ENCODE measurements at places on chromosomes 6 and 20.

DNA sequence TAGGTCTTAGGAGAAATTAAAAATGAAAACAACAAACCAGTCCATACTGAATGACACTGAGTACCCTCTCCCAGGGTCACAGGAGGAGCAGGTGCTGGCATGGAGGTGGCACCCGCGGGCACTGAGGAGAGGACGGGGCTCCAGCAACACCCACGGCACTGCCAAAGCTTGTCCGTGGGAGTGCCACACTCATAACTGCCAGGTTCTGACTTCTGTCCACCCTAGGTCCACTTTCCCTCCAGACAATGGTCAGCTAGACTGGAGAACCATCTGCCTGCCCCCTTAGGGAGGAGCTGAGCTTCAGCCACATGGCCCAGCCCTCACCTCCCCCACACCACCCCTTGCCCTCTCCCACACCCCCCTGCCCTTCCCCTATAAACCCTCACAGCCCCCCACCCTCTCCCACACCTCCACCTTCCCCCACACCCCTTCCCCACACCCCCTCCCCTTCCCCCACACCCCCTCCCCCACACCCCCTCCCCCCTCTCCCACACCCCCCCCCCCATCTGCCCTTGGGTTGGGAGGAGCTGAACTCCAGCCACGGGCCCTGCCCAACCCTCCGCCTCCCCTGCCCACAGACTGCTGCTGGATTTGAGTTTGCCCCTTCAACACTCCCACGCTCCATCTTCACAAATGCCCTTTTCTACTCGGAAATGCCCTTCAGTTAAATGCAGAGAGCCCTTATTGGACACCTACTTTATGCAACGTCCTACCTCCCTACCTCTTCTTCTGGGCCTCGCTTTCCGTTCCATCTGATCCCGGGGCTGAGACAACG, 129.6 kb downstream of the TAF4 start:
- DNase-seq, result no peak

DNA sequence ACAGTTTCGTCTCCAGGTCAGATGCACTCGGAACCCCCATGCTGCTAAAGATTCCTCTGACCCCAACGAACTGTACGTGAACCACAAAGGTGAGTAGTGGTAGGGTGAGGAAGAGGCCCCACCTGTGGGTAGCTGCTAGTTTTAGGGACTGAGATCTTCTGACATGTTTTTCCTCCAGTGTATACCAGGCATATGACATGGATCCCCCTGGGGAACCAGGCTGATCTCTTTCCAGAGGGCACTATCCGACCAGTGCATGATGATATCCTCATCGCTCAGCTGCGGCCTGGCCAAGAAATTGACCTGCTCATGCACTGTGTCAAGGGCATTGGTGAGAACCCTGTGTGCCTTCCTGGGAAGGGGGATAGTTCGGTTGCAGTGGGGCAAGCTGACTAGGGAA, 3.2 kb downstream of the POLR1C start:
- DNase-seq, result no peak

DNA sequence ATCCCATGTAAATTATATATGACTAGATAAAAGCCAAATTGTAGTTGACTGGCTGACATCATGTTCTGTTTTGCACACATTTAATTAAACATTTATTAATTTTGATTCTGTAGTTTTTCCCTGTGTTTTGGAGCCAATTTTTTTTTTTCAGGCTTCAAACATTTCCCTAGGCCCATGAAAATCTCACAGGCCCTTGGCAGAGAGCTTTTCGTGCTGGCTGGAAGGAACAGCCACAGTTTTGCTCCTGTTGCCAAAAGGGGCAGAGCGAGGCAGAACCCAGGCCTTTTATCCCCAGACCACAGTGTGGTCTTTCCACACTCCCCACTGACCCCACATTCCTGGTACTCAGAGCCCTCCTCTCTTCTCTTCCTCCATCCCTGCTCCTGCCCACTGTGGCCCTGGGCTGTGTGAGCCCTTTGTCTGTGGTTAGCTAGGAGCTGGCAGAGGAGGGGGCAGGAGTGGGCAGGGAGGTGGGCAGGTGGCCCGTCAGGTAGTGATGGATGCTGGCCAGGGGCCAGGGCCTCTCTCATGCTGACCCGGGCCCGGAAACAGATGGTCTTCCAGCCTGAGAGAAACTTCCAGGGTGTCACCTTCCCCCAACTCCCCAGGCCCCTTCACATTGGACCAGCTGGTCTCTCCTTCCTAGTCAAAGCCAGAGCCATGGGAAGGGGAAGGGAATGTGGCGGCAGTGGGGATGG, 19.4 kb upstream of the CCM2L start:
- no peak for DNase-seq

GRCh38 chr6:90286884-90287488, 9.7 kb downstream of the BACH2 start:
- DNase-seq, result peak; percentile 30

- no peak for DNase-seq
Measured at GRCh38 chr20:33165416-33166055, 2.4 kb upstream of the BPIFA2 start.

DNA sequence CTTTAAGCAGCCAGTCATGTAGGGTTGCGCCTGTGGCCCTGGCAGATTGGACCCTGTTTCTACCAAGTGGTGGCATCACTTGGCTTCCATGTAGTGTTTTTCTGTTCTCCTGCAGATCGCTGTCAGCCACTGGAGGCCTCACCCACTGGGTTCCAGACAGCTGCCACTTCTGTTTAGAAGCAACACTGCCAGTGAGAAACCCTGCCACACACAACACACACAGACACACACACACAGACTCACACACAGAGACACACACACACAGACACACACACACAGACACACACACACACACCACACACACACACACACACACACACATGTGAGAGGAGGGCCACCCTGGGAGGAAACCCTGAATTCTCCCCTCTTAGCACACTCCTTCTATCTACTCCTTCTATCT, 51.8 kb downstream of the UTRN start:
- DNase-seq, result no peak

DNA sequence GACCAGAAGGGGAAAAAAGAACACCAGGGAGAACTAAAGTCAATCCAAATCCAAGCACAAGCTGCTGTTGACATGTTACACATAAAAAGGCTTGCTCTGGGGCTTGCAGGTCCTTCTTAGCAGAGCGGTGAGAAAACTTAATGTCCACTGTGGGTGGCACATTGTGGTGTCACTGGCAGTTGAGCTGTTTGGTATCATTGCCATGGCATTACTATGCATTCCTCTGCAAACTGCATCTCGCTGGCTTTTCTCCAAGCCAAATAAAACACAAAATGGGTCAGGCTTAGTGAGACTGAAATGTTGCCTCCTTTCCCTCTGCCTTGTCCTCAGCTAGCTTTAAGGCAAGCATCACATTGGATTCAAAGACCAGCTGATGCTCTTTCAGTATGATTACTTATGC, 40.9 kb downstream of the LY86 start:
- no peak for DNase-seq

GRCh38 chr20:34951652-34952051, 4.0 kb downstream of the GSS start:
- no peak for DNase-seq

DNA sequence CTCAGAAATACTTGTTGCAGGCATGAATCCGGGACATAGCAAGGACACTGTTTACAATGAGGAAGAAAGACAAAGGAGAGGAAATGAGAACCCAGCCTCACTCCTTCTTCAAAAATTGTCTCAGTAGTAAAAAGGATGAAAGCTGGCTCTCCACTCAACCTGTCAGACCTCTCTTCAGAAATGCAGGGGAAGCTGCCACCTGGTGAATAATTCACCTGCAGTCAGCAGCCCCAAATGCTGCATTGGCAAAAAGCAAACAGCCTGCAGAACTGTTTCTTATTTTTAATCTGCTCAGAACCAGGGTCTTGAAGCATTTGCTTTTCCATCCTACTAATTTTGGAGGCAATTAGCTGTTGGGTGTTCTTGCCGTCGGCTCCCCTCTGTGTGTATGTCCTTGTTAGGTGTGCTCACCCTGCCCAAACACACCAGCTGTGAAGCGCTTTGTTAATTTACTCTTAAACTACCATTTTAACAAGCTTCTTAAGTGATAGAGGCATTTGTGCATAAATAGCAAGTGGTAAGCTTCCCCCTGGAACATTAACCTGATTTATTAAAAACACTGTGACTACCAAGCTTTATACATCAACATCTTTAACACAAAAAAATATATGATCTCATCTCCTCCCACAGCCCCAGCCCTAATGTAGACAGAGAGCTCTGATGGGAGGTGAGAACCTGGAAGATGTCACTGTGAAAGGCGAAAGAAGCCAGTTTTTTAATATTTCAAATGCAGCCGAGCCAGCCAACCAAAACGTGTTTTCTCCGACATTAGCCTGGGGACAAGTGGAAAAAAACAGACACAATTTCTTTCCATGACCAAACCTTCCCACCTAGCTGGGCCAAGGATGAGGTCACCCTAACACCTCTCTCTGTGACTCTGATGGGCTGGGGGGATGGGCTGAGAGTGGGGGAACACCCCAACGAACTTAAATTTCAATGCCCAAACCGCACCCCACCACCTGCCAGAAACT, 451.0 kb upstream of the SULF2 start:
- DNase-seq, result no peak

GRCh38 chr6:105587349-105588122, 184.7 kb upstream of the PREP start:
- DNase-seq, result no peak

DNA sequence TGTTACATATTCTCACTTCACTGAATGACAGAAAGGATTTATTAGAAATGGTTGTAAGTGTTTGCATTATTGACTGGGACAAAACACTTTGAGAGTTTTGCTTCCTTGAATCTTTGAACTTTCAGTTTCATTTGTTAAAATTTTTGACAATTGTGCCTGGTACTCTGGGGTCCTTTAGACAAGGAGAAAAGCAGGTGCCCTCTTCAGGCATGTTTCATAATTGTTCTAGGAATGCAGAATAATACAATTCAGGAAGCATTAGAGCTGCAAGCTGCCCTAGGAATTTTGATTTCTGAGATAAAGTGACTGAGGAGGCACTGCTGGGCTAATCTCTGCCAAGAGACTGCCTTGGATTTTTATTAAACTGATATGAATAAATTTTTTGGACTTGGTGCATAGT, 49.7 kb downstream of the TOP1 start:
- DNase-seq, result peak; percentile 60

GRCh38 chr6:142482974-142483373, 181.2 kb downstream of the ADGRG6 start:
- no peak for DNase-seq

DNA sequence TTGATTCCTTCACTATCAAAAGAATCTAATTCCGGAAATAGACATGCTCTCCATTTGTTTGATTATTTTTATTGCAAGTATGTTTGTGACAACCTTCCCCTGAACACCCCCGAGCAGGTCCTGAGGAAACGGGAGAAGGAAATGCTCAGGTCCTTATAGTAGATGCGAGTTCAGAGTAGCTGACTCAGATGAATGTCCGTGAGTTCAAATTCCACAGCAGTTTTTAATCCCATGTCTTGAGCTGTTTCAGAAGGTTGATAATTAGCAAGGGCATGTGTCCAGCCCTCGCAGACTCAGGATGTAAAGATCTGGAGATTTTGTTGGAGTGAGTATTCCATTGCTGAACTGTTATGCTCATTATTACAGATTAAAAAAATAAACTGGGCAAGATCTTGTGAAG, 169.3 kb downstream of the BCAS1 start:
- DNase-seq, result no peak

DNA sequence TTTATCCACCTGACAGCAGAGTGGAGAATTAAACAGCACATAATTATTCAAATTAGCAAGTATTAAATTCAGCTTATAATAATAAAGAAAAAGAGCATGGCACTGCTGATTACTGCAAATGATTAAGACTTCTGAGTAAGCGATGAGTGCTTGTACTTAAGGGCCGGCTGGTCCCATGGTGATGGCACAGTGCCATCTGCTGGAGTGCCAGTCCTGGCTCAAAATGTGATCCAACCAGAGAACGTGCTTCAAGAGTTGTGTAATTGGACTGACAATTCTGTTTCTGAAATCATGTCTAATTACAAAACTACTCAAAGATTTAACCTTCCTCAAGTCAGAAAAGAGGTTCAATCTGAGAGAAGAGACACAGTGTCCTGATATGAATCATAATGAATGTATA, 181.6 kb upstream of the RGS17 start:
- peak; percentile 46 for DNase-seq

DNA sequence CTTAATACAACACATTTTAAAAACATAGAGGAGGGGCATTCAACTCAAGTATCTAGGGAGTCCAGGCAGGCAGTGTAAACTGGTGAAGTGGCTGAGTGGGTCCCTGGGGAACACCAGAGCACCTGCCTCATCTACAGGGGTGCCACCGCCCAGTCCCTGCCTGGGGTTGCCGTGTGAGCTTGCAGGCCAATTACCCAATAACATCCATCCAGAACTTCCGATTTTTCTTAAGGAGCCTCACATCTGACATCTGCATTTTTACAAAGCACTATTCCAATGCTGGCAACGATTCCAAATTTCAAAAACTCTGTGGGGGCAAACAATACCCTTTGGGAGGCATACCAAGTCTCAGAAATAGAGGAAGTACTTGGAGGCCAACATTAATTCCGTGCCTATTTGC, 288.4 kb upstream of the TSHZ2 start:
- no peak for DNase-seq

GRCh38 chr6:133202610-133203343, 38.4 kb upstream of the EYA4 start:
- DNase-seq, result no peak

DNA sequence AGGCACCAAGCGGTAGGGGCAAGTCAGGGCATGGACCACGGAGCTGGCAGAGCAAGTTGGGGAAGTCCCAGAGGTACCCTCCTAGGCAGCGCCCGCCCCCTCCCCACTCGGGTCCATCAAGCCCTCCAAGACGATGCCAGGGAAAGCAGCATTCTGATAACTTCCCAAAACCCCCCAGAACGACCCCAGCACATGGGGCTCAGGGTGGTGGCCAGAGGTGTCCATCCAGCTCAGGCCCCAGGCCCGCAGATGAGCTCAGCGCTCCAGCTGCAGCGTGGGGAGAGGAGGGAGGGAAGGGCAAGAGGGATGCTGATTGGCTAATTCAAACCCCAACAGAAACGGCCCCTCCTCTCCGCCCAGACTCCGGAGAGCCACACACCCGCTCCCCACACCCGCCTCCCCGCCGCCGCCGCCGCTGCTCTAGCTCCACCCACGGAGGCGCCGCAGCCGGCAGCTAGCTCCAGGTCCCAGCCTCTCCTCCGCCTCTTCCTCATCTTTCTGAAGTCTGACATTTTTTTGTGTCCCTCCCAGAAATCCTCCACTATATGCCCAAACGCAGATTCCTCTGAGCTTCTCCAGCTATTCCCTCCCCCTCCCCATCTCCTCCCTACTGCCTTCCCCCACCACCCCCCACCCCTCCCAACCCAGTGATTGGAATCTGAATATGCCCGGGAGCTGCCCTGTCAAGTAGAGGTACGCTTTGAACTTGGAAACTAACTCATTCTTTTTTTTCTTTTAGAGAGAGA, 40.3 kb upstream of the TLDC2 start:
- peak; percentile 95 for DNase-seq

GRCh38 chr6:157557559-157557958, 176.6 kb downstream of the ZDHHC14 start:
- no peak for DNase-seq
